ENCODE measurements at places on chromosomes 3 and 15.

- DNase-seq, result no peak
Observed at GRCh38 chr3:57256844-57257243, 29.3 kb downstream of the APPL1 start.

- no peak for DNase-seq
Observed at GRCh38 chr15:60844010-60844409, 365.1 kb upstream of the ICE2 start.

DNA sequence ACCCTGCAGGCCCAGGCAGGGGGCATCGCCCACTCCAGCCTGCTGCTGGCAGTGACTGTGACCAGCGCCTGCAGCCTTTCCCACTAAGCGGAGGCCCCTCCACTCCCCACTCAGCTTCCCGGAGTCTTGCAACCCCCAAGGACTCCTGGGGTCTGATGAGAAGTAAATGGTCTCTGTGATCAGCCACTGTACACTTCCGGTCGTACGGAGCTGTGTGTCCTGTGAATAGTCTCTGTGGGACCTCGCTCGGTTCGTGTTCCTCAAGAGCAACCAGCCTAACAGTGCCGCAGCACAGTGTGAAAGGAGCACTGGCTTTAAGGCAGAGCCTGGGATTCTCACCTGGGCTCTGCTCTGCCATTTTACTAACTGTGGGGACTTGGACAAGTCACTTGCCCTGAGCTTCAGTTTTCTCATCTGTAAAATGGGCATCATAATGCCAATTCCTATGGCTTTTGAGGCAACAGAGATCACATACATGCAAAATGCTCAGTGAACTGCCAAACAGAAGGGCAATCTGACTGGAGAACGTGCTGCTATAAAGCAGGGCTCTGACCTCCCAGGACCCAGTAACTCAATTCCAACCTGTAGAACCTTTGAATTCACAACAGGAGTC, 26.7 kb downstream of the TMEM43 start:
- DNase-seq, result no peak

- DNase-seq, result no peak
Observed at GRCh38 chr3:102532901-102533300, 98.1 kb downstream of the ZPLD1 start.

DNA sequence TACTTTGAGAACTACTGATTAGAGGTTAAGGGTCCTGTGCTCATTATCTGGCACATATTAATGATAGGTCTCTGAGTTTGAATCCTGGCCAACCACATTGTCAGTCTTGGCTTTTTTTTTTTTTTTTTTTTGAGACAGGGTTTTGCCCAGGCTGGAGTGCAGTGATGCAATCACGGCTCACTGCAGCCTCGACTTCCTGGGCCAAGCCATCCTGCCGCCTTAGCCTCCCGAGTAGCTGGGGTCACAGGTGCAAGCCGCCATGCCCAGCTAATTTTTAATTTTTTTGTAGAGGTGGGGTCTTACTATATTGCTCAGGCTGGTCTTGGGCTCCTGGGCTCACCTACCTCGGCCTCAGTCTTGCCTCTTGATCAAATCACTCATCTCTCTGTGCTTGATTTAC, 547 bp upstream of the PCCB start:
- no peak for DNase-seq

- DNase-seq, result no peak
Observed at GRCh38 chr3:150412561-150413231, 4.6 kb downstream of the TSC22D2 start.

GRCh38 chr3:17057321-17057720, 172.6 kb downstream of the PLCL2 start:
- DNase-seq, result no peak

DNA sequence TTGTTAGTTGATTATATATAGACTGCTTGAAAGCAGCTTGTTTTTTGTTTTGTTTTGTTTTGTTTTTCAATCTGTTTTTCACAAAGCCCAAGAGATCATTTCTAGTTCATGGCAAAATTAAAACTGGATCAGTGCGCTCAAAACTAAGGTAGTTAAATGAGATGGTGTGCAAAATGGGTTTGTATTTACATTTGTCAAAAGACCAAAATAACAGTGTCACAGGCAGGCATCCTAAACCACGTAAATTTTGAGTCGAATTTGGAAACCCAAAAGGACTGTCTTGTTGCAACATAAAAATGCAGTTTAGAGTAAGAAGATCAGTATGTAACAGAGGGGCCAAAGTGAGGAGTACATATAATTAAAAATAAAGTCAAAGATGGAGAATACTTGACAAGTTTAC, 2.4 kb downstream of the DMXL2 start:
- DNase-seq, result no peak

GRCh38 chr3:23294770-23295387, 91.8 kb downstream of the UBE2E2 start:
- DNase-seq, result no peak

- DNase-seq, result no peak
Observed at GRCh38 chr15:83193721-83194120, 13.9 kb downstream of the HDGFL3 start.

DNA sequence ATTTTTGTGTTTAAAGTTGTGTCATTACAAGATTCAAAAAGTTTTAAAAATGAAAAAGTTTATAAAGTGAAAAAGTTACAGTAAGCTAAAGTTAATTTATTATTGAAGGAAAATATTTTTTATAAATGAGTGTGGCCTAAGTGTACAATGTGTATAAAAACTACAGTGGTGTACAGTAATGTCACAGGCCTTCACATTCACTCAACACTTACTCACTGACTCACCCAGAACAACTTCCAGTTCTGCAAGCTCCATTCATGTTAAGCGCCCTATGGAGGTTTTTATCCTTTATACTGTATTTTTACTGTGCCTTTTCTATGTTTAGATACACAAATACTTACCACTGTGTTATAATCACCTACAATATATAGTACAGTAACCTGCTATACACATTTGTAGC, 76.3 kb downstream of the DTWD1 start:
- no peak for DNase-seq

GRCh38 chr3:178146406-178146831, 389.8 kb upstream of the KCNMB2 start:
- no peak for DNase-seq

DNA sequence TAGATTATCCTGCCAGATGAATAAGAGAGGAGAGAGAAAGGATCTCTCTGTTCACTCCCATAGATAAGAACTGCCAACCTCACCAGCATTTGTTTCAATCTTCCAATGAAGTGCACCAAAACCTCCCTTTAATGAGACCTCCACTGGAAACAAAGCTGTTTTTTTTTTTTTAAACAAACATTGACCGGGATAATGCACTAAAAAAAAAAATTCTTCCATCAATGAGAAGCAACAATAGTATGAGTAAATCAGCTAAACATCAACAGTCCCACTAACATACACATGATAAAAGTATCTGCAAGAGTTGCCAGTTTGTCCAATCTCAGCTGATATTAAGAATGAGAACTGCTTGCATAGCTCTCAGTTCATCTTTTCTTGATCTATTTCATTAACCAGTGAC, 19.9 kb downstream of the TJP1 start:
- no peak for DNase-seq

DNA sequence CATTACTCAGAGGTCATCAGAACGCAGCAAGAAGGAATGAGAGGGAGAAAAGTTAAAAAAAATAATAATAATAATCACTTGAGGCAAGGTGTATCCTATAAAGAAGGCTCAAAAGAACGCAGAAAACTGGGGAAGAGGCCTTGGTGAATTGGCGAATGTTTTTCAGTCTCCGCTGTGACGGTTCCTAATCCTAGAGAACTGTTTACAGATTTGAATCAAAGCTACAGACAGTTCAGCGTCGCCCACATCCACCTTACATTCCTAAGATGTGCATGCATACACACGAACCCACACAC, 634 bp downstream of the ZMAT3 start:
- no peak for DNase-seq

DNA sequence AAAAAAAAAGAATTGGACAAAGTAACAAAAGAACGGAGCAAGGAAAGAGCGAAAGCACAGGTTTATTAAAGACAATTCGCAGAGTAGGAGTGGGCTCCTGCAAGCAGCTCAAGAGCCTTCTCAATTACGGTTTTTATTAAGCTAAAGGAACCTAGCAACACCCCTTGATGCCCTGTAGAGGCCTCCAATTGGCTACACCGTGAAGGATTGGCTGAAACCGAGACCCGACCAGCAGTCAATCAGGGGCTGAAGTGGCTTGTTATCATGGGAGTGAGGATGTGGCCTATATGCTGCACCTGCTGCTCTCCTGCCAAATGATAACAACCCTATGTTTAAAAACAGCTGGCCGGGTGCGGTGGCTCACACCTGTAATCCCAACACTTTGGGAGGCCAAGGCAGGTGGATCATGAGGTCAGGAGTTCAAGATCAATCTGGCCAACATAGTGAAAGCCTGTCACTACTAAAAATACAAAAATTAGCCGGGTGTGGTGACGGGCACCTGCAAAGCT, 20.4 kb upstream of the AP3B2 start:
- DNase-seq, result no peak

All from NCI-H446 treated with DMSO at 0.1 percent for 48 hours (cell line).